Activated naive CD4-positive, alpha-beta T cell (primary cell): ENCODE measurements at places on chromosomes 3 and 15.

GRCh38 chr3:9898467-9899241 is 4.0 kb upstream of the IL17RE start:
- DNase-seq: no peak

- DNase-seq: no peak
Observed at GRCh38 chr15:48507416-48508065, 138.0 kb downstream of the FBN1 start.

GRCh38 chr15:70210076-70210475 is 112.4 kb upstream of the TLE3 start:
- no peak for DNase-seq

DNA sequence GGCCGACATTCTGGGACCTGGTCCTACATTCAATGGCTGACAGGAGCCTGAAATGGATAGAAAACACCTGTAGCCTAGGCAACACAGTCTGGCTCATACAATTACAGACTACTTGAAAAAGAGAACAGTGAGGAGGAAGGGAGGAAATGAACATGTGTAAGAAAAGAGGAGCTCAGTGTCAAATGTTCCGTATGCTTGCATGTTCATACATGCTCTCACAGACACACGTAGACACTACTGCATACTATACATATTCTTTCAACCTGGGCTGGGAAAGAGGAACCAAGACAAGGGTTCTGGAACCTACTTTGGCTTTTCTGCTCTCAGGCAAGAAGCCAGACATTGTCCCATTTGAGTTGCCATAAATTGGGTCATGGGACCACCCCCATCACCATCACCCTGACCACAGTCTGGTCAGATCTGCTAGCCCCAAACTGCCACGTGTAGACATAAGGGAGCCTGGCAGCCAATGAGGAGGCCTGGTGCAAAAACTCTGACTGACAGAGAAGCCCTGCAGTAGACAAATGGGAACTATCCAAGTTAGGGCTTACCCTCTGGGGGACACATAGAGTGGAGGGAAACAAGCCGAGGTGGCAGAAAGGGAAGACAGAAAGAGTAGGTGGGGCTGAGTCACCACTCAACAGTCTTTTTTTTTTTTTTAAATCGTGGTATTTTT is 310.0 kb downstream of the SHQ1 start:
- DNase-seq: no peak

- no peak for DNase-seq
Observed at GRCh38 chr3:140904521-140904920, 37.1 kb upstream of the SLC25A36 start.

GRCh38 chr3:66588340-66588847 is 87.6 kb upstream of the LRIG1 start:
- DNase-seq: no peak

DNA sequence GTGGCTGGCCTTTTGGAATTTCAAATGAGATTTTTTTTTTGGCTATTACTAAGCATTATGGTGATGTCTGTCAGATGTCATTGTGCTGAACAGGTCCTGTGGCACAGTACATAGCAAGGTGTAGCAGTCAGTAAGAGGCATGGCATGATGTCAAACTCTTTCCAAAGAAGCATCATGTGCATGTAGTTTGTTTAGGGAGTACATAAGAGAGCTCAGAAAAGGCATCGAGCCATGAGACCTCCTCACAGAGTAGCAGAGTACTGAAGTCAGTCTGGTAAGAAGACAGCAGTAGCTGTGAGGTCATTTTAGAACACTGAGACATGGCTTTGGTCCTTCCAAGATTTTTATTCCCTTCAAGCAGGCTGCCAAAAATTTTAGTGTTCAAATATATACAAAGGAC is 134.9 kb upstream of the SPRED1 start:
- DNase-seq: no peak

GRCh38 chr15:43966646-43967045 is 139.8 kb downstream of the WDR76 start:
- no peak for DNase-seq

DNA sequence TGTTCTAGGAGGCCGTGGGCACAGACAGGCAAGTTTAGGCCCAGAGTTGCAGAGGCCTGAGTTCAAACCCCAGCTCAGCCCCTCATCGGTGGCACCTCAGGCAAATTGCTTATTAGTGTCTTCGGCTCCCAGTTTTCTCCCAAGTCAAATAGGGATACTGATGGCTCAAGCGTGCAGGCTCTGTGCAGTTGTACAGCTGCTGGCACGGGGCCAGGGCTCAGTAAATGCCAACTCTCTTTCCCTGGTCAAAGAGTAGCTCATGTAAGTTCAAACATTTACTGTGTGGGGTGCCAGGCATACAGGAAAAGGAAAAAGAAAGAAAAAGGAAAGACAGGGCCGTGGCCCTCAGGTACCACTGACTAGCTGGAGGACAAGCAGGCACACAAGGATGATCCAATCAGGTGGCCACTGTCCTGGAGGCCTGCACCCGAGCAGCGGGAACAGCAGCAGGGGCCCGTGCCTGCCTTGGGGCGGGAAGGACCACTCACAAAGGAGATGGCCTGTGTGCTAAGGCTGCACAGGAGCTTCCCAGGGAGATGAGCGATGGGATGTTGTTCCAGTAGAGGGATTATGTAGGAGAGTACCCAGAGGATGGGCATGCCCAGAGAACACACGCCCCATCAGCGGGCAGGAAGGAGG is 70.8 kb downstream of the TBC1D2B start:
- DNase-seq: no peak

- DNase-seq: peak; percentile 27
Observed at GRCh38 chr15:45458746-45459403, 63.7 kb downstream of the SLC30A4 start.

DNA sequence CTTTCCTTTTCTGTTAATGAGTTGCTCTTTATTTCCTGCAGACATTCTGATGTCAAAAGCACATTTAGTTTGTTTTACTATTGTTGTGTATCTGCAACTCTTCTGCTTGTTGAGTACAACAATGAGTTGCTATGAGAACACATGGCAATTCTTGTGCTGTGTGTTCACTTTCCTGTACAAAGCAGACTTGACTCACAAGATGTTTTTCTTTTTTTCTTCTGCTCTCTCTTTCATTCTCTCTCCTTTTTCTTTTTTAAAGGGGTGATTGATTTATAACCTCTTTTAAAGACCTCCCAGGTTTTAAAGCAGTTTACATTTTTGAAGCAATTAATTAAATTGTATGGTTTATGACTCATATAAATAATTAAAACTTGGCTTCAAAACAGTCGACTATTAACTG is 31.6 kb upstream of the ABHD10 start:
- DNase-seq: no peak

DNA sequence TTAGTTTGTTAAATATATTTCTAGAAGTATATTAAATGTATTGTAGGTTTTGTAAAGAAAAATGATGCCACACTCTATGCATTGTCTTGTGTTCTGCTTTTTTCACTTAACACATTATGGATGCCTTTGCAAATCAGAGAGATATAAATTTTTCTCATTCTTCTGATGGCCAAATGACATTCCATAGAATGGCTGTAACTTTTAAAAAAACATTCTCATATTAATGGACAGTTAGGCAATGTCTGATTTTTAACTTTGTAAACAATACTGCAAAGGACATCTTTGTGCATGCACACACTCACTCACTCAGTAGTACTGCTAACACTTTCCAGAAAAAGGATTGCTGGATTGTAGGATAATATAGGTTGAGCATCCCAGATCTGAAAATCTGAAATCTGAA is 195.9 kb downstream of the ITPR1 start:
- DNase-seq: no peak

- DNase-seq: no peak
Observed at GRCh38 chr15:79243723-79244122, 38.8 kb upstream of the ANKRD34C start.

DNA sequence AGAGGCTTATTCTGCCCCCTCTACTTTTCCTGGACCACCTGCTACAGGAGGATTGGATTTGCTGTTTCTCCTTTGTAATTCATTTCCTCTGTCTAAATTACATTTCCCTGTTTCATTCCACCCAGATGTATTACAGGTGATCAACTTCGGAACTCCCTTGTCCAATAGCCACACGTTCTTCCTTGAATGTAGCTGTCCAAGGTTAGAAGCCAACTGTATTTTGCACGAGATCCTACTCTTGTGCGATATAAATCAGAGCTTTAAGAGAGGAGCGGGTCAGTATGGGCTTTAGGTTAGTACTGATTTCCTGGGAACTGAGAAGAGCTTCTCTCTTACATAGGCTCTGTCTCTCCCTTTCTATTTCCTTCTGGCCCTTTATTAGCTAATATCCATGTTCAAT is 20.5 kb downstream of the GJD2 start:
- DNase-seq: no peak

DNA sequence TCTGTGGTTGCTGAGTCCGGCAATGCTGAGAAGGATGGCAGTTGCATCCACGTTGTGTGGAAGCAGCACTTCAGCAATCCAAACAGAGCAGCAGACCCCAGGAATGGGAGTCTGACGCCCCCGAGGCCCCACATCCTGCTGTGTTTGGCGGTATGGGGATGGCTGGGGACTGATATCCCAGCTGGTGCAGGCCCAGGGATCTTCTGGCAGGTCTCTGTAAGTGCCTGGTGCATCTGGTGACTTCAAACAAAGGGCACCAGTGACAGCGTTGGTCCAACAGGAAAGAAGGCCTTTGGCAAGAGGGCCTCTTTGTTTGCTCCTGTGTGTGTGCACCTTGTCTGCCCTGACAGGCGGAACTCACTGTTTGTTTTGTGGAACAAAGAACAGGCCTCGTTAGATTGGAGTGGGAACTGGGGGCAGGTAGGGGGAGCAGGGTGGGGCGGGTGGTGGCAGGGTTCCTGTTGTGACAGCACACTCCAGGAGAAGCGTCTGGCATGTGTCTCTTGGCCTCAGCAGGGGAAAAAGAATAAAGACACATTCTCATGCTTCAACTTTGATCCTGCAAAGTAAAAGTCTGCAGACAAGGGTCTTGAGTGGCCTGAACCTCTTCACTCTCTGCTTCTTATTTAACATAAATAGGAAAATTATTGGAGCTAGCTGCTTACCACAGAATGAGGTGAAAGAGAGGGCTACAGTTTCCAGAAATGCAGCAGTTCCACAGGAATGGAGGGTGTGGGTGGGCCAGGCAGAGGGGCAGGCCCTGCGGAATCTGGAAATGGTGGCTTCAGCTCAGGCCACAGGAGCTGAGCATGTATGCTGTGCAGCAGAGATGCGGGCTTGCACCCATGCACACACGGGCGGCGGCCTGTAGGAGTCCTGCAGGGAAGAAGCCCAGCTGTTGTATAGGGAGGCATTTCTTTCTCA is 94.5 kb upstream of the MYZAP start:
- no peak for DNase-seq

DNA sequence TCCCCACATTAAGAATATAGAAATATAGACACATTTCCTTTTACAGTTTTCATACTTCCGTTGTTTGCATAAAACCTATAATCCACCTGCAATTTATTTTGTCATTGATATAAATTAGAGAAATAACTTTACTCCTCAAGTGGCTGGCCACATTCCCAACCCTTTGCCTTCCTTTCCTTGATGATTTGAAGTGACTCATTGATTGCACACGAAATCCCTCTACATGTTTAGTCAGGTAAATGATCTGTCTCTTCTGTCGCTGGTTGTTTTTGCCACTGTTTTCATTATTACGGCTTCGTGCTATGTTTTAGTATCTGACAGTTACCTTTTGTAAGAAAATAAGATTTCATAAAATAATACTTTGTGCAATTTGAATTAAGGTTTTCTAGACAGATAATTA is 272.2 kb upstream of the NR2E3 start:
- DNase-seq: no peak

DNA sequence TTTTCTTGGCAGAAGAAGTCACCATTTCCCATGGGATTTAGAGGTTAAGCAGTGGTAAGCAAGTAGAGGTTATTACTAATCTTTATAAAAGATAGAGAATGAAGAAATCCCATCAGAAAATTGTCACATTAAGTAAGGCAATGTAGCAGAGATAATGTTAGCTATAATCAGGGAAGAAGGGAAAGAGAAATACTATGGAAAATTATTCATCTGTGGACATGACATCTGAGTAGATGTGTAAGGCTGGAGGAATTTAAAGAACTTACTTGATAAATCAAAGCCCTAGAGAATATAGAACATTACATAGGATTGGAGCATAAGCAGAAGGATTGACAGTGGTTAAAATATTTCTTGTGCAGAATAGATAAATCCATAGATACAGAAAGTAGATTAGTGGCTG is 553.1 kb upstream of the CBLB start:
- no peak for DNase-seq

- no peak for DNase-seq
Observed at GRCh38 chr3:17479681-17480405, 262.6 kb downstream of the TBC1D5 start.

- DNase-seq: no peak
Observed at GRCh38 chr3:71247221-71247957, 336.1 kb downstream of the FOXP1 start.

DNA sequence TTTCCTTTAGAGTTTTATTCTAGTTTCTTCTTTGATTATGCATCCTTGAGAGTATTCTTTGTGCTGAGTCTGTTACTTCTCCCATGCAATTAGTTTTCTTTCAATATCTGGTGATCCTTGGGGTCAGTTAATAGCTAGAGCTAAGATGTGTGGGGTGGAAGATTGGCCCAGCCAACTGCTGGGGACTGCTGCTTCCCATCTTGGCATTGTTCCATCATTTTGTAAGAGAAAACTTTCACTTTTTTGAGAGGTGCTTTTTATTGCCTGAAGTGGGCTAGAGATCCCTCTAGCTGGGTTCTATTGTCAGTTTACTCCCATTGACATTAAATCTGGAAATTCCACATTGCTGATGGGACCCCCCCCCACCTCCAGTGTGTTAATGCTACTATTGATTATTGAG is 15.4 kb downstream of the BCL2L10 start:
- DNase-seq: no peak

DNA sequence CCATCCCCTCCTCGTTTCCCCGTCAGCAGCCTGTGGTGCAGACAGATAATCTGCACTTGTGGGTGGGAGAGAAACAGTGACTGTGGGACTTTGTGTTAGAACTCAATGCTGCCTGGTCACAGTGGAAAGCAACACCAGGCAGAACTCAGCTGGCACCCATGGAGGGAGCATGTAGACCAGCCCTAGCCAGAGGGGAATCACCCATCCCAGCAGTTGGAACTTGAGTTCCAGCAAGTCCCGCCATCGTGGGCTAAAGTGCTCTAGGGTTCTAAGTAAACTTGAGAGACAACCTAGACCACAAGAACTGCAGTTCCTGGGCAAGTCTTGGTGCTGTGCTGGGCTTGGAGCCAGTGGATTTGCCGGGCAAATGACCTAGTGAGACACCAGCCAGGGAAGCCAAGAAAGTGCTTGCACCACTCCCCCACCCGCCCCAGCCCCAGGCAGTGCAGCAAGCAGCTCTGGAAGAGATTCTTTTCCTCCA is 24.4 kb downstream of the ISG20 start:
- DNase-seq: no peak

- no peak for DNase-seq
Observed at GRCh38 chr3:27616031-27616430, 106.1 kb downstream of the EOMES start.

- DNase-seq: no peak
Observed at GRCh38 chr15:55322467-55322866, 3.4 kb downstream of the PIGB start.

DNA sequence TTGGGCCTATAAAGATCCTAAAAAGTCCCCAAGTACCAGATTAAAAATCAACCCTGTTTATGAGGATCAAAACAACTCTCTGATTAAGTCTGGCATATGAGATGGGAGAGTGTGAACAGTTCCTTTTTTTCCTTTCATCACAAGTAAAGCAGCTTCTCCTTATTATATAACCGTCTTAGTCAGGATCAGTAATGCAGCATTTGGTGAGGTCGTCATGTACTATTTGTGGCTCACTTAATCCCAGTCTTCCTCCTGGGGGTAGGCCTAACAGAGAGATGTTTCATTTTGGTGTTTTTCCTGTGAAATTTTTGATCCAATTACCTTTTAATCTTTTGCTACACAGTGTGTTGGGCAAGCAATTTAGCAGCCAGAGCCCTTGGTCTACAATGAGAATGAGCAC is 333.1 kb upstream of the KCNMB2 start:
- DNase-seq: no peak

- DNase-seq: no peak
Observed at GRCh38 chr3:58062472-58062871, 54.2 kb downstream of the FLNB start.
